Adrenal gland (tissue), 19 donors: ENCODE measurements at places on chromosomes 16 and 17.

DNA sequence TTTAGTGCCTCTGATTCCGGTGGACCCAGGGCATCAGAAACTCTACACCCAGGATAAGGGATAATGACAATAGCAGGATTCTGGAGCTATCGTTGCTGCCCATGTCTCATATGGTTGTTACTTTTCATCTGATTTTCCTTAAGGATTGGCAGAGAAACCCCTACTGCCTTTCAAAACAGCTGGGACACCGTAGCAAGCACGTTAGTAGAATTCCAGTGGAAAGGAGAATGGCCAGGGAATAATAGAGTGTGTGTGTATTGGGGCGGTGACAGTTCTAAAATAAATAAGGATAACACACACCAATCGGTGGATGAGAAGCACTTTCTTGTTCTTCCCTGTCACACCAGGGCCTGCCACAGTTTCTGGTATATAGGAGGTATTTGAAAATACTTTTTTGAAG, 251.8 kb downstream of the HAPSTR1 start:
- no peak for DNase-seq

GRCh38 chr17:2435862-2436261, 35.0 kb upstream of the MNT start:
- no peak for DNase-seq

- DNase-seq: no peak
Observed at GRCh38 chr16:77761204-77761603, 27.2 kb upstream of the VAT1L start.

DNA sequence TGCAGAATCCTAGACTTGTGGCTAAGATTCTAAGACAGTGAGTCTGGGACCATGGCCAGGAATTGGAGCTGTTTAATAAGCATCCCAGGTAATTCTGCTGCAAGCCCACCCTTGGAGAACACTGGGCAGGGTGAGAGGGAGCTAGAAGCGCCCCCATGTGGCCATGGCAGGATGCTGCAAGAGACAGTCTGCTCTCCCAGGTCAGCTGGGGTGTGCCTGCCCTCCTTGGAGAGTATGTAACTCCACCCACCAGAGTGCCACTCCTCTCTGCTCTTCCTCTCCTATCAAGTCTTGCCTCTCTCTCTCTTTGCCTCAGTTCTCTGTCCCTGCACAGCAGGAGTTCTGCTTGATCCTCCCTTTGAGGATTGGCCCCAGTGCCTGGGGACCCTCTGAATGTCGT, 14.9 kb downstream of the RCVRN start:
- DNase-seq: no peak

GRCh38 chr17:82158825-82159224, 53.8 kb downstream of the CCDC57 start:
- DNase-seq: no peak

GRCh38 chr16:25257956-25258860, 563 bp upstream of the ZKSCAN2 start:
- peak; percentile 85 for DNase-seq
